K562 (cell line): ENCODE measurements at places on chromosomes 7 and 10.

DNA sequence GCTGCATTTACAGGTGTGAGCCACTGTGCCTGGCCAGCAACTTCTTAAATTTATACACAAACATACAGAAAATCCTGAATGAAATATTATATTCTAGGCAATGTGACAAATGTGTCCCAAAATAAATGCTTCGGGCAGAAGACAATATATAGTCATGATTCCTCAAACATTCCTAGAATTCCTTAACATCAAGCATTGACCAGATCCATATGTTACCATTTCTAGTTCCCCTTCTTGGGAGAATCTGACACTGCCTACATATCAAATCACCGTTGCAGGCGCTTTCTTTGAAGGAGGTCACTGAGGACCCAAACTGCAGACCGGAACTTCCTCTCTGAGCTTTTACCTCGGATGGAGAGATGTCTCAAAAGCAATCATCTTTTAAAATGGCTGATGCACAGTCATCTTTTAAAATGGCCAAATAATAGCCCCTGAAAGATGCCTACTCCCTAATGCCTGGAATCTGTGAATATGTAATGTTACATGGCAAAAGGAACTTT lies 323.5 kb downstream of the PHF14 start:
- no peaks in the 10 kb centered on the region for H3K36me3 ChIP-seq
- no peaks in the 10 kb centered on the region for H3K4me1 ChIP-seq
- no peaks in the 10 kb centered on the region for H3K27me3 ChIP-seq
- DNase-seq: no peak

DNA sequence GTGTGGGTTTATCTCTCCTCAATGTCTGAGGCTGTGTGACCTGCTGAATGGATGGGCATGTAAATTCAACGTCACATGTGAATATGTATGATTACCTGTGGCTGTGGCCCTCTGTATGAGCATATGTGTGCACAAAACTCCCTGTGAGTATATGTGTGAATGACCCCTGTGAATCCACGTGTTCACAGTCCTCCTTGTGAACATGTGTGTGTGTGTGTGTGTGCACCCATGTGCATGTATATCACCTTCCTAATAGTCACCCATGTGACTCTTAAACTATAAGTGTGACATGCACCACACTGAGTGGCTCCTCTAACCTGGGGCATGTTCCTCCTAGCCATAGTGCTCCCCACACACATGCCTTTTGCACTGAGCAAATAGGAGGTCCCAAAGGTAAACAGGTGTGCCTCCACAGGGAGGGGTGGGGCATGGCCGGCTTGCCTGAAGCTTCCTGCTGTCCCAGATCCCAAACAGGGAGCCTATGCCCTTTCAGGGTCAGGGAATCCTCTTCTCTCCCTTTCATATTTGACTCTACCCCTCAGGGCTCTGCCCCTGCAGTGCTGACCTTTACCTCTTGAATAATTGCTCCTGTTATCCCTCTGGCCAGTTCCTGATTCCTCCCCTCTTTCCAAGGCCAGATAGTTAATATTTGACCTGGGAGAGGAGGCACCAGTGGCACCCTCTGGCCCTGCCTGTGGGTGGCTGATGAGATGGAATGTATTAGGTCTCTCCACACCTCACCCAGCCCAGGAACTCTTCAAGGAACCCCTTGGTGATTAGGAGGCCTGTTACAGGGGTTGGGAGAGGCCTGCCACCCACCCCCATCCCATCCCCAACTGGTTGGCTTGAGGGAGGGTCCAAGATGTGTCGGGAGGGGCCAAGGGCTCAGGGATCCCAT lies 1.9 kb downstream of the SEMA4G start:
- no peaks in the 10 kb centered on the region for H3K27me3 ChIP-seq
- no peak overlapping the region for H3K27ac ChIP-seq
- peaks cover 14% of the 10 kb centered on the region for H3K4me1 ChIP-seq

DNA sequence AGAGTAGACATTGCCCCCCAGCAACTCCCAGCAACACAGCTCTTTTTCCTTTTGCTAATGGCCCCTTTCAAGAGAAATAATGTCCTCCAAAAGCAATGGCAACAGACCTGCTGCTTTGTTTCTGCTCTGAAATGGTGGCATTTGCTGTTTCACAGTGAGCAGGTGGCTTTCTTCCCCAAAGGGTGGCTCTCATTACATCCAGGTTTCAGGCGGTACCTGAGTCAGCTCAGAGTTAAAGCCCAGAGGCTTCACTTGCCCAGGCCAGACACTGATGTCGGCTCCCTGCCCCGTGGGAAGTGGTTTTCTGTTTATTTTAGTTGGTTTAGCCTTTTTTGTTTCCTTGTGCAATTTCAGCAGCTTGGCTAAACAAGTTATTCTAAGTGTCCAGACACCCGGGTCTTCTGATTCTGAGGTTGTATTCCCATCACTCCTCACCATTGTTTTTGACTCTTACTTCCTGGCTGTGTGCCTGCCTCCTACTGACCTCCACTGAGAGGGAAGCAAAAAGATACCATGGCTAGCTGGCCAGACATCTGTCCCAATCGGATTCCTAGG lies 7.8 kb upstream of the ATOH7 start:
- H3K36me3 ChIP-seq: no peaks in the 10 kb centered on the region
- peaks cover 43% of the 10 kb centered on the region for H3K27me3 ChIP-seq
- H3K4me1 ChIP-seq: no peaks in the 10 kb centered on the region

DNA sequence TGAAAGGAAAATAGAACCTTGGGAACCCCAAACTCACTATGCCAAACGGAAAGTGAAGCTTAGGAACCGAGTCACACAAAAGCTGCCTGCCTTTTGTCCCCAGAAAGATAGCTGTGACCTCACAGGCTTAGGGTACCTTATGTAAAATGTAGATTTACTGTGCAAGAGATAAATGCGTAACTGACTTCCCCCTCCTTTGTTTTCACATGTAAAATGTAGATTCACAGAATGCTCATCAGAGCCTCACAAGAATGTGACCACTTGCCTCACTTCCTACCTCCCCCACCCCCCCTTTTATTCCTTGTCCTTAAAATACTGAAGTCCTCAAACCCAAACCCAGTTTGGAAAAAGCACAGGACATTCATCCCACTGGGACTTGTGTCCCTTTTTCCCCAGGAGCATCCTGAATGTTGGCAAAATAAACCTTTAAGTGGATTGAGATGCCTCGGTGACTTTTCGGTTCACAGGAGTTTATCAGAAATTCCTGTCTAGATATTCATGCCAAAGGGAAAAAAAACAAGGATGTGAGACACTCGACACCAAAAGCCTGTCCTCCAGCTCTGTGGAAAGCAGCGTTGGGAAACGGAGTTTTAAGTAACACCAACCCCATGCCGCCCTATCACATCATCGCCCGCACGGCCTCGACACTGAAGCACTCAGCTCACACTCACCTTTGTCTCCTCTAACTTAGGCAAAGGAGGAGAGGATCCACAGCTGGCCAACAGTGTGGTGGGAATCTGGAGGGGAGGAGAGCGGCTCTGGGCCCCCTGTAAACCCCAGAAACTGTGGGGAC lies 45.9 kb downstream of the SVIL start:
- no peak overlapping the region for H3K4me3 ChIP-seq
- peaks cover 28% of the 10 kb centered on the region for H3K27me3 ChIP-seq
- no peak overlapping the region for H3K27ac ChIP-seq
- no peaks in the 10 kb centered on the region for H3K36me3 ChIP-seq
- DNase-seq: no peak
- H3K4me1 ChIP-seq: no peaks in the 10 kb centered on the region

GRCh38 chr10:62413048-62413447 lies 38.9 kb downstream of the ZNF365 start:
- no peak overlapping the region for H3K27ac ChIP-seq
- no peaks in the 10 kb centered on the region for H3K4me1 ChIP-seq
- H3K27me3 ChIP-seq: no peaks in the 10 kb centered on the region
- no peak overlapping the region for H3K4me3 ChIP-seq

- H3K4me3 ChIP-seq: no peak overlapping the region
- H3K27me3 ChIP-seq: no peaks in the 10 kb centered on the region
- no peaks in the 10 kb centered on the region for H3K36me3 ChIP-seq
- H3K4me1 ChIP-seq: no peaks in the 10 kb centered on the region; the same call in 1 of the 2 replicates
- no peak overlapping the region for H3K27ac ChIP-seq
Measured at GRCh38 chr7:130957137-130957513, 223.1 kb upstream of the KLF14 start.

DNA sequence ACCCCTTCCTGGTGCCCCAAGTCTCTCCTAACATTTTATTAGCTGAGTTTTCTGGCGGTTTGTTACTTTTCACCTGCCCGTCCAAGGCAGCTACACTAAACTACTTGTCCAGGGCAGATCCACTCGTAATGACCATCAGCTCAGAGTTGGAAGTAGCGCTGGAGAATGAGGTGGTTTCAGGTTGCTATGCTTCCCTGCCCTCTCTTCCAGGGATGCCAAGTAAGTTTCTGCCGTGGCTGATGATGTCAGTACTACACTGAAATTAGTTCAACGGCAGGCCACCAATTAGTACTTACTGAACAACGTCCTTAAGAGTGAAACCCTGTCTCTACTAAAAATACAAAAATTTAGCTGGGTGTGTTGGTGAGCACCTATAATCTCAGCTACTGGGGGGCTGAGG lies 55.2 kb downstream of the DIP2C start:
- no peaks in the 10 kb centered on the region for H3K36me3 ChIP-seq
- DNase-seq: no peak
- no peak overlapping the region for H3K27ac ChIP-seq
- no peak overlapping the region for H3K4me3 ChIP-seq

GRCh38 chr7:141679014-141679413 lies 23.0 kb downstream of the DENND11 start:
- H3K36me3 ChIP-seq: no peaks in the 10 kb centered on the region
- peaks cover 11% of the 10 kb centered on the region for H3K27me3 ChIP-seq
- H3K4me1 ChIP-seq: peaks cover 3% of the 10 kb centered on the region; the same call in 1 of the 2 replicates
